Mucosa of gallbladder (tissue), 1 donor: ENCODE measurements at places on chromosomes 6 and 20.
A peak's percentile ranks its signal among the peaks of the same experiment; 100 is the strongest.

DNA sequence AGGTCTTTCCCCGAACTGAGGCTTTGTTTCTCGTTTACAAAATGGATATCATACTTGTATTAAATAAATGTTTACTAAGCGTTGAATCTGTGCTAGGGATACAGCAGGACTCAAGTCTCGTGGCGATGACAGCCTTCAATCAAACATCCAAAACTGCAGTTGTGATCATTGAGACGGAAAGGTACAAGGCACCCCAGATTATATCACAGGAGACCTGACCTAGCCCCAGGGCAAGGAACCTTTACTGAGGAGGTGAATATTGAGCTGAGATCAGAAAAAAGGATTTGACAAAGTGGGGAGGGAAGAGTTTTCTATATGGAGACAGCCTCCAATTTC is 476 bp downstream of the AAR2 start:
- DNase-seq, result no peak

- DNase-seq, result no peak
These were observed 50.9 kb downstream of the BTBD9 start for GRCh38 chr6:38588631-38589366.

- DNase-seq, result peak; percentile 5
These were observed 36.2 kb downstream of the SUN5 start for GRCh38 chr20:32967961-32968457.

DNA sequence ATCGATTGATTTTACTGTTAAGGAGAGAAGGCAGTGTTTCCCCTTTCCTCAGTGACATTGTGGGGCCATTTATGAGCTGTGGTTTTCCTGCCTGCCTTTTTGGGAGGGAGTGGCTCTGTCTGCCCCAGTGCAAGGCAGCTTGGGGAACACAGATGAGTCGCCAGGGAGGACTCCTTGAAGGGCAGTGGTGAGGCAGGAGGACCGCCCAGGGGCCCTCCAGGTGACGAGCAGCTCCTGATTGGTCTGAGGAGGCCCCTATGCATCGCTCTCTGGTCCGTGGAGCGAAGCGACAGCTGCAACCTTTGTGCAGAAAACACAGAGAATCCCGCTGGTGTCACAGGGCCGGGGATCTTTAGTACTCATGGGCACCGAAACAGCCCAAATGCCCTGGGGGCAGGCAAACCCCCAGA is 100.3 kb downstream of the TMEM242 start:
- no peak for DNase-seq

DNA sequence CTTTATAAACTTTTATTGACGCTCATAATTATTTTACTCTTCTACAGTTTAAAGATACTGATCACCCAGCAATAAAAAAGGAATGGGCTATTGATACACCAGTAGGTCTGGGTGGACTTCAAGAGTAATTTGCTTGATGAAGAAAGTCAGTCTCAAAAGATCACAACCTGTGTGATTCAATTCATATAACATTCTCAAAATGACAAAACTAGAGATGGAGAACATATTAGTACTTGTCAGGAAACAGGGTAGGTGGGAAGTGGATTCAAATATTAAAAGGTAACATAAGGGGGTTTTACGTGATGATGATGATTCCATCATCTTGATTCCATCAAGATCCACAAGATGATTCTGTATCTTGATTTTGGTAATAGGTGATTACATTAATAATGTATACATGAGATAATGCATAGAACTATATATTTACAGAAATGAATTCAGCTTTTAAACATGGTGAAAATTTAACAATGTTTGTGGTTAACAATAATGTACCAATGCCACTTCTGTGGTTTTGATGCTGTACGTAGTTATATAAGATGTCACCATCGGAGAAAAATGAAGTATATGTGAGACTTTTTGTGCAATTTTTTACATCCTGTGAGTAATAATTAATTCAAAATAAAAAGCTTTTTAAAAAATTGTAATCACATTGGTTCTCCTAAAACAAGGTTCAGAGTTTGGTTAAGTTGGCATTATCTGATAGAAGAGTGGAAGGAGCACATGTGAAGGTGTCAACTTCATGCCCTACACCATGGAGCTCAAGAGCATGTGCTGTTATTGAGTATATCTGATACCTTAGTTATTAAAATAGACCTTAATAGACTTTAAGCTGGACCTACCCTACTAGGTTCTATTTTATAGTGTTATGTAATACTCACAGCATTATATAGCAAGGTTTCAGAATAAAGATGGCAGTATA is 66.3 kb upstream of the DYNLRB1 start:
- no peak for DNase-seq

DNA sequence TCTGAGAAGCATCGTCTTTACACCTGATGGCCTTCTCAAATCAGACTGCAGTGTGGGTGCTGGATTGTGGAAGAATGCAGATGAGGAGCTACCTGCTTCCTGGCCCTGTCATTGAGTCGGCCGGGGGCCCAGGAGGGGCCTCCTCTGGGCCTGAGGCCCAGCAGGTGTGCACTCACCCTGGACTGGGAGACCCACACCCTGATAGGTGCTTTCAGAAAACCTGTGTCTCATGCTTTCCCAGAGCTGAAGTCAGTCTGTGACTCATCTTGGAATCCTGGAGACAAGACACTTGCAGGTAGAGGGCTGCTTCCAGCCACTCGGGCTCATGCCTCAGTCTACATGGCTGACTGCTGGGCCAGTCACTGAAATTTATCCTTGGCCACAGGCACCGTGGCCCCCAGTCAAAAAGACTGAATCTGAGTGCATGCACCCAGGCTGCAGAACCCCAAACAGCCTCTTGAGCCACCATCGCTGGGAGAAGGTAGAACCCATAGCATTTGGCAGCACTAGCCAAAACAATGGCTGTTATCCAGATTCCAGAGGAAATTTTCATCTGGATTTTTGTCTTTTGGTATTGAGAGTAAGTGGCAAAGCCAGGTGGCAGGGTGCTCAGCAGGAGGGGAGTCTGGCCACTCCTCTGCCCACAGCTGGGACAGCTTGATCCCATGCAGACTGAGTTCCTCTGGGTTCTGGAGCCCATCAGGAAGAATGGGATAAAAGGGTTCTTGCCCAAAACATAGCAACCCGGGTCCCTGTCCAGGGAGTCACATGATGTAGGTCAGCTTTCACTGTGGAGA is 182.0 kb upstream of the CST7 start:
- no peak for DNase-seq

- no peak for DNase-seq
These were observed 123.3 kb downstream of the TBX18 start for GRCh38 chr6:84641076-84641475.
